ENCODE measurements at places on chromosomes 2 and 18.

DNA sequence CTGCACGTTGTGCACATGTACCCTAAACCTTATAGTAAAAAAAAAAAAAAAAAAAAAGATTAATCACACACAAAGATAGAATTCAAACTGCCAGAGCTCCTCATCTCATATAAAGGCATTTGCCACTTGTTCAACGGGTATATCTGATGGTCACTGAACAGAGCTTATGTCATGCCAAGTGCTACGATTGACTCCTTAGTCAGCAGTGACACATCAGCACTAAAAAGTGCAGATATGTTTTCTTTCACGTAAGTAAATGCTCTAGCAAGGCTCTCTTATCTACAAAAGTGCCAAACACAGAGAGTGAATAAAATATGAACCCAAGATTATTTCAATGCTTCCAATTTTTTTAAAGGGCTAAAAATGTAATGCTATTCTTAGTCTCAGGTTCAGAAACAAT lies 1.1 kb downstream of the LMAN1 start:
- DNase-seq = no peak

DNA sequence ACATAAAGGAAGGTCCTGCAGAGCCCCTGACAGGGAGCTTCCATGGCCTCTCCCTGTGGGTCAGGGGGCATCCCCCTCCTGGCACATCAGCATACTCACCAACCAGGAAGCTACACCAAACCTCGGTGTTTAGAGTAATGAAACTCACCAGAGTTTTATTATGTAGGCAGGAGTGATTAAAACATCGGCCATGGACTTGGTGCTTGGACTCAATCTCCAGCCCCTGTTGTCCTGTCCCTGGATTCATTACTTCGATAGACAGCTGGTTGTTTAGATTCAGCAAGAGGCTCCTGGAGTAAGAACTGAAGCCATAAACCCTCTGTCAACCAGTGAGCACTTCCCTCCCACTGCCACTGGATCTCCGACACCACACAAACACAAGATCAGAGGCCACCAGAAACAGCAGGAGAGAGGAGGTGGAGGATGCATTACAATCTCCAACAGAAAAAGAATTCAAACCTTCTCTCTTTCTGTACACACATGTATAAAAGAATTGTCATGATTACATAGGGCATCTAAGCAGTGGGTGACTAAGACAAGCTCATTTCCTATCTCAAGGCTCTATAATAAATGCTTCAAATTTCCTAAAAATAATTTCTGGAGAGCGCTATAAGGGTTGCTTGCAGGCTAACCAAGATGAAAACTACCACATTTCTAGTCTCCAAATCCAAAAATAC lies 27.2 kb downstream of the TBC1D8 start:
- DNase-seq = no peak

GRCh38 chr2:195658541-195658890 lies 1.5 kb downstream of the SLC39A10 start:
- DNase-seq = no peak

GRCh38 chr18:72866901-72867745 lies 664 bp downstream of the NETO1 start:
- DNase-seq = no peak

GRCh38 chr18:79937103-79937860 lies 14.2 kb downstream of the SLC66A2 start:
- DNase-seq = no peak

- no peak for DNase-seq
Measured at GRCh38 chr2:190582736-190583506, 48.4 kb upstream of the NEMP2 start.

DNA sequence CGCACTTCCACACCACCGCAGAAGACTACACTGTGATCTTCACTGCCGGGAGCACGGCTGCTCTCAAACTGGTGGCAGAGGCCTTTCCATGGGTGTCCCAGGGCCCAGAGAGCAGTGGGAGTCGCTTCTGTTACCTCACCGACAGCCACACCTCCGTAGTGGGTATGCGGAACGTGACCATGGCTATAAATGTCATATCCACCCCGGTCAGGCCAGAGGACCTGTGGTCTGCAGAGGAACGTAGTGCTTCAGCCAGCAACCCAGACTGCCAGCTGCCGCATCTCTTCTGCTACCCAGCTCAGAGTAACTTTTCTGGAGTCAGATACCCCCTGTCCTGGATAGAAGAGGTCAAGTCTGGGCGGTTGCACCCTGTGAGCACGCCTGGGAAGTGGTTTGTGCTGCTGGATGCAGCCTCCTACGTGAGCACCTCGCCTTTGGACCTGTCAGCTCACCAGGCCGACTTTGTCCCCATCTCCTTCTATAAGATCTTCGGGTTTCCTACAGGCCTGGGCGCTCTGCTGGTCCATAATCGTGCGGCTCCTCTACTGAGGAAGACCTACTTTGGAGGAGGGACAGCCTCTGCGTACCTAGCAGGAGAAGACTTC lies 12.5 kb downstream of the MOCOS start:
- DNase-seq = no peak

DNA sequence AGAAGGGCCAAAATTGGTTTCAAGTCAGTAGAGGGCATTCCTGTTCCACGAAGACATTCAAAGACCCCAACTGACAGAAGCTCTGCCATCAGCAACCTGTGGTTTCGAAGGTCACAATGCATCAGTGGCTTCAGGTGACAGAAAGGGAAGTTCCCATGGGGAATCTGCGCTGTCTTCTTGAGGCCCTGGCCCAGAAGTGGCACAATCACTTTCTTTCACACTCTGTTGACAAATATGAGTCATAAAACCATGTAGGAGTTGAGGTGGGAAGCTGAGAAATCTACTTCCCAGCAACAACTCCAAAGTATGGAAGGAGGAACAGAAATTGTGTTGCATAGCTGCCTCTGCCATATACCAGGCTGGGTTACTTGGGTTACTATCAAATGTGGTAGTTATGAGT lies 621.1 kb upstream of the FANCL start:
- no peak for DNase-seq

GRCh38 chr2:193276988-193277387 lies 1082.3 kb upstream of the TMEFF2 start:
- no peak for DNase-seq

GRCh38 chr2:169363560-169364150 lies 1.3 kb upstream of the LRP2 start:
- DNase-seq = no peak

DNA sequence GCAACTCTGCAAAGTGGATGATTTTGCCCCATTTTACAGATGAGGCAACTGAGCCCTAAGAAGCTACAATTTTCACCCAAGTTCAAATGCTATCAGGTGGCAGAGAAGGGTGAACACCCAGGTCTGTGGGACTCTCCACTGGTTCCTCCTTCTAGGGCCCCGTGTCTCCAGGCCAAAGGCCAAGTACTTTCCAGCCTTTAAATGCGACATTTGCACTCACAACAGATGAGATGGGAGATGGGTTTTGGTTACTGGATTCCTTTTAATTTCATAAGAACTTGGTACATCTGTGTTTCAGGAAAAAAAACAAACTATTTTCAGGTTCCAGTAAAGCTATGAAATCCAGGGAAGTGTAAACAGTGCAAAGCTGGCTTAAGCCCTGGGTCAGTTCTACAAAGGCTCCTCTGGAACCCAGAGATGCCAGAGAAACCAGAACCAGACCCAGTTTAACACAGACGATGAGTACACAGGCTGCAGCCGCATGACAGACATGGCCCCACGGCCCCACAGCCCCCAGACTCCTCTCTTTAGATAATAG lies 361.7 kb downstream of the ANAPC1 start:
- DNase-seq = no peak

GRCh38 chr2:174013315-174013751 lies 48.2 kb upstream of the SP3 start:
- no peak for DNase-seq

DNA sequence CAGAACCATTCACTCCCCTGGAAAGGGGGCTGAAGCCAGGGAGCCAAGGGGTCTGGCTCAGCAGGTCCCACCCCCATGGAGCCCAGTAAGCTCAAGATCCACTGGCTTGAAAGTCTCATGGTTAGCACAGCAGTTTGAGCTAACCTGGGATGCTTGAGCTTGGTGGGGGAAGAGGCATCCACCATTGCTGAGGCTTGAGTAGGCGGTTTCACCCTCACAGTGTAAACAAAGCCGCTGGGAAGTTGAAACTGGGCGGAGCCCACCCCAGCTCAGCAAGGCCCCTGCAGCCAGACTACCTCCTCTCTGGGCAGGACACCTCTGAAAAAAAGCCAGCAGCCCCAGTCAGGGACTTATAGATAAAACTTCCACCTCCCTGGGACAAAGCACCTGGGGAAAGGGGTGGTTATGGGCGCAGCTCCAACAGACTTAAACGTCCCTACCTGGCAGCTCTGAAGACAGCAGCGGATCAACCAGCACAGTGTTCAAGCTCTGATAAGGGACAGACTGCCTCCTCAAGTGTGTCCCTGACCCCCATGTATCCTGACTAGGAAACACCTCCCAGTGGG lies 14.7 kb upstream of the TTC32 start:
- no peak for DNase-seq

- DNase-seq = no peak
Measured at GRCh38 chr2:227761740-227762476, 16.2 kb downstream of the SCYGR8 start.

DNA sequence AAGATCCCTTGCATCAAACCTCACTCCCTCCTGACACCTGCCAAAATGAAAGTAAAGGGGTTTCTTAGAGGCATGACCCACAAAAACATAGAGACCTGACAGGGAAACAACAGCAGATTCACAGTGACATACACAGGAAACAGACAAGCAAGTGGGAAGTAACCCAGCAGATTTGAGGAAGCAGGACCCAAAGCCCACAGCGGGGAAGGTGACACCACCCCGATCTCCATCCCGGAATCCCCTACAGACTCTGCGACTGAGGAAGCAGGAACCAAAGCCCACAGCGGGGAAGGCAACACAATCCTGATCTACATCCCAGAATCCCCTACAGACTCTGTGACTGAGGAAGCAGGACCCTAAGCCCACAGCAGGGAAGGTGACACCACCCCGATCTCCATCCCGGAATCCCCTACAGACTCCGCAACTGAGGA lies 21.6 kb downstream of the CIB4 start:
- no peak for DNase-seq

GRCh38 chr2:69279211-69279610 lies 107.8 kb downstream of the GFPT1 start:
- no peak for DNase-seq

DNA sequence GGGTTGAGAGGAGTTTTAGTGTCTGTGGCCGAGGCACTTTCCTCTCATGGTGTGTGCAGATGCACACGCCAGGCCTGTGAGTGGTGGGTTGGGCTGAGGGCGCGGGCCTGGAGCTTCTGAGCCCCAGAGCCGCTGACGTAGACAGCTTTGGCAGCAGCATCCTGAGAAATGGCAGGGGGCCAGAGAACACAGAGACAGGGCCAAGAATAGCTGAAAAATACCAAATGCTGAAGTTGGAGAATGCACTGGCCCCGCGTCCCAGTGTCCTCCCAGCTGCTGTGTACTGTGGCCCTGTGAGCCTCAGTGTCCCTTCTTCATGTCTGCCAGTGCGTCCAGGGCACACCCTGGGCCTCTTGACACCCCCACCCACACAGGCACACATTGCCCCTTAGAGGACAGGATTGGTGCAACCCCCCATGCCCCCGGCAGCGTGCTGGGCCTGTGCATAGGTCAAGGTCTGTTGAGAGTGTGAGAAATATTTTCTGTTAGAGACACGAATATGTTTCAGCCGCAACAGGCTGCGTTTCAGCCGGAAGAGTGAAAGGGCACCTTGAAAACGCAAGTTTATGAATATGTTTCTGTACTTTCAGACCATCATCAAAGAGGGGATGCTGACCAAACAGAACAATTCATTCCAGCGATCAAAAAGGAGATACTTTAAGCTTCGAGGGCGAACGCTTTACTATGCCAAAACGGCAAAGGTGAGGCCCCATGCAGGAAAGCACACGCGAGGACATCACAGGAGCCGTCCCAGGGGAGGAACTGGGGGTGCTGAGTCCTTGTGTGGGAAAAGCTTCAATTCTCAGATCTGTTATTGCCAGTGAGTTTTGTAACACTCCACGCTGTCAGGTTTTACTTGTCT lies 33.6 kb downstream of the DGKD start:
- no peak for DNase-seq
